GM23338 (cell line): ENCODE measurements at places on chromosomes 12 and 14. TPM values are rescaled to one million over a fixed set of nuclear protein-coding genes. Genes with fewer than 3 reads are reported as not detected.
A peak's percentile ranks its signal among the peaks of the same experiment; 100 is the strongest.

GRCh38 chr14:95549656-95550585 is 15.1 kb downstream of the GLRX5 start:
- no peak for DNase-seq

- DNase-seq = no peak
These were observed 30.7 kb downstream of the GRIP1 start for GRCh38 chr12:66648033-66648735.

DNA sequence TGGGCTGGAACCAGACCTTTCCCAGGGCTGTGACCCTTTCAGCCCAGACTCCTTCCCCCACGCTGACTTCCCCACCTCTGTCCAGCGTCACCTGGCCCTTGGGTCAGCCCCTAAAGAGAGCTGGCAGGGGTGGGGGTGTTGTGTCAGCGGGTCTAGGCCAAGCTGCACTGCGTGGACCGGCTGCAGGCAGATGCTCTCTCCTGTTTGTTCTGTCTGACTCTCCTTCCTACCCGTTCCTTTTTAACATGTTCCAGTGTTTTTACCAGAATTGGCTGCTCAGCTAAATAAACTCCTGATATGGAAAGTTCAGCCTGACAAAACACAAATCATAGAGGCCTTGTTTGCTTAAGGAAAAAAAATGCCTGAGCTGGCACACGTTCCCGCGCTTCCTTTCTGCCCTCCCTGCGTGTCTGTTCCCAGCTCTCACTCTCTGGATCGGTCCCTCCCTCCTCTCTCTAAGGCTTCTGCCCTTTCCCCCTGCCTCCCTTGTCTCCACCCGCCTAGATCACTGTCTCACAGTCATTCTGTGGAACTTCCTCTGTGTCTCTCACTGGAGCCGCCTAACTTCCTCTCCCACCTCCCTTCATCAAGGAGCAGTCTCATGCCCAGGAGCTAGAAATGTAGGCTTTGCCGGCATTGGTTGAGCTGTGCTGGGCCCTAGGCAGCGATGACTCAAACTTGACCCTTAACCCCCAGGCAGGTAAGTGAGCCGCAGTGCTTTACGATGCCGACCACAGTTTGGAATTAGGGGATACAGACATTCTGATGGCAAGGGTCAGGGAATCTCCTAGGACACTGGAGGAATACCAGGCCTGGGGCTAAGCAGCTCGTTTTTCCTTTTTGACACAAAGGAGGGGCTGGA is 15.5 kb upstream of the MLXIP start:
- DNase-seq = no peak

- DNase-seq = no peak
These were observed 291.0 kb downstream of the FUT8 start for GRCh38 chr14:65703521-65703920.

- peak; percentile 65 for DNase-seq
These were observed 1.1 kb upstream of the MBD6 start for GRCh38 chr12:57521525-57522010.

- DNase-seq = no peak
These were observed 7.9 kb upstream of the KLRB1 start for GRCh38 chr12:9615420-9616136.

DNA sequence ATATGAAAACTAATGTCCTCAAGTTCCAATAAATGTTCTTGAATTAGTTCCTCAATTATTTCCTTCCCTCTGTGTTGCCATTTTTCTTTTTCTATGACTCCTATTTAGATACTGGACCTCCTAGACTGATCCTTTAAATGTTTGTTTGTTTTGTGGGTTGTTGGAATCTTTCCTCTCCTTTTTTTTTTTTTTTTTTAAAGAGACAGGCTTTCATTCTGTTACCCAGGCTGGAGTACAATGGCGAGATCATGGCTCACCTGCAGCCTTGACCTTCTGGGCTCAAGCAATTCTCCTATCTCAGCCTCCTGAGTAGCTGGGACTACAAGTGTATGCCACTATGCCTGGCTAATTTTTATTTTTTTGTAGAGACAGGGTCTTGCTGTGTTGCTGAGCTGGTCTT is 9.6 kb downstream of the PRKAG1 start:
- DNase-seq = no peak

DNA sequence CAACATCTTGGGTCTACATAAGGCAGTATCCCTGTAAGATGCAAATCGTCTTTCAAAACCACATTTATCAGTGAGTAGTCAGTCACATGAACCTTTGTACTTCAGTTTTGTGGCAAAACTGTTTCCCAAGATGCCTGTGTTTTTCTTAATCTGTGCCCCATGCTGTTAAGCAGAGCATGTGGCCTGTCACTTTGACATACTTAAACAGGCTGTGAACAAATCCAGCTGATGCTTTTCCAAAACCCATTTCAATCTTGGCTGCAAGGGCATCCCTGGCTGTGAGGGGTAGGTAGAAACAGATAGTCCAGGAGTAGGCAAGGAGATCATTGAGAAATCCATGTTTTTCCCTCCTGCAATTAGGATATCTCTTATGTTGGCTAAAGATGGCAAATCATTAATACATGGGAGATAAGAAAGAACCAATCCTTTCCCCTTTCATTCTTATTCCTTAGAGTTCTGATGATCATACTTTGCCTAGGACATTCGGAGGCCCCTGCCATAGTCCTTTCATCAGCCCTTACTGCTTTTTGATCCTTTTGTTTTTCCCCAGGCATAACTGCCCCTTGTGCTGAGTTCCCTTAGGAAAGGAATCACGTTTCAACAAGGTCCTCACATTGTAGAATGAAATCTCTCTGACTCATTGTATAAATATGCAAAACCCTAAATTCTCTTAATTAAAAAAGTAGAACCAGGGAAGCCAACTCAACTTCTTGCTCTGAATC is 121.1 kb upstream of the EEA1 start:
- DNase-seq = peak; percentile 26

DNA sequence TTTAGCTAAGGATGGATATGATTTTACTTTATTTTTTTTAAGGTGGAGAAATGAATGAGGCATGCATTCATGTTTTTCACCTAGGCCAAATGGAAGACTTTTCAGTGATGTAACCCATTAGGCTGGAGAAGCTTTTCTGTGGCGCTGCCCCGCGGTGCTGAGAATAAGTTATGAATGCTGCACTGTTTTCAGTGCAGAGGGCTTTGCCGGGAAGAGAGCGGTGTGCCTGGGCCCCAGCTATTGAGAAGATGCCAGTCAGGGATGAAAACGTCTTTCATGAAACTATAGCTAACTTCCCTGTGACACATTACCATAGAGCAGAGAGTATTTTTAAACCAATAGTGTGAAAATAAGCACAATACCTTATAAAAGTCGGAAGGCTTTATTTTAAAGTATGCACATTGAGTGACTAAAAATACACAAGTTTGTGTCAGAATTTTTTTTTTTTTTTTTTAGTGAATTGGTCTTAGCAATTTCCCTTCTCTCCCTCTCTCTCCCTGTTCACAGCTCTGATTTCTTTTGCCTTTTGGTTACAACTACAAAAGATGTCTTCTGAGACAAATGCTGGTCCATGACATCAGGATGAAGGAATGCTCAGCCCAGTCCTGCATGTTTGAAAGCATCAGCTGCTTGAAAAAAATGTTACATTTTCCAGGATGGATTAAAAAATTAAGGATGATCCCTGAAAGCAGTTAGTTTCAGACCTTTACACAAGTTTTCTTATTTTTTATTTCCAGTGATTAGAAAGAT is 48.3 kb downstream of the NPAS3 start:
- peak; percentile 26 for DNase-seq

DNA sequence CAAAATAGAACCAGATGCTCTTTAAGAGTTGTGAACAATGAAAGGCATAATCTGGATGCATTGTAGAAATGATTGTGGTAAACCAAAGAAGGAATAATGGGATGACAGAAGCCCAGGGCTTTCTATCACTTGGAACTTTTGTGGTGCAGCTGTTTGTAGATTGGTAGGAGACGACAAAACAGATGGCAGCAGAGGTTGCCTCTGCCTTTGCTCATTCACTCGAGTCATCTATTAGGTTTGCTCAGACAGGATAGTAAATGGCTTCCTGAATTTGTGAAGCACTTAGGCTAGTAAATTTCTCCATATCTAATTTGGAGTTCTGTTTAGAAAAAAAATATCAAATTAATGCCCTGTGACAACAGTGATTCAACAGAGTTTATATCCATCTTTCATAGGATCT is 78.4 kb downstream of the FGD4 start:
- no peak for DNase-seq

DNA sequence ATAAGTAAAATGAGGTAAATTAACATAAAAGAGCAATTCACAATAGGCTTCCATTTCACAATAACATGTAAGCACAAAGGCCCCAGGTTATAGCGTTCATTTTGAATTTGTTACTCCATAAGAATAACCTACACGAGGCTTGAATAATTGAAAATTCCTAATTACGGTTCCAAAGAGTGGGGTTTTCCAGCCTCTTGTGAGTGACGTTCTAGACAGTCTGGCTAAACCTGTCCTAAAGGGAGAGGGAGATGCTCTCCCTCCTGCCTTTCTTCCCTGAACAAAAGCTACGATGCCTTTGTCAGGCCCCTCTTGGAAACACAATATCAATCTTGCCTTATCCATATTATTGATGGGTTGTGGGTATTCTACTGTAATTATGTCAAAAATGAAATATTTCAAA is 24.3 kb upstream of the VRK1 start:
- DNase-seq = no peak

DNA sequence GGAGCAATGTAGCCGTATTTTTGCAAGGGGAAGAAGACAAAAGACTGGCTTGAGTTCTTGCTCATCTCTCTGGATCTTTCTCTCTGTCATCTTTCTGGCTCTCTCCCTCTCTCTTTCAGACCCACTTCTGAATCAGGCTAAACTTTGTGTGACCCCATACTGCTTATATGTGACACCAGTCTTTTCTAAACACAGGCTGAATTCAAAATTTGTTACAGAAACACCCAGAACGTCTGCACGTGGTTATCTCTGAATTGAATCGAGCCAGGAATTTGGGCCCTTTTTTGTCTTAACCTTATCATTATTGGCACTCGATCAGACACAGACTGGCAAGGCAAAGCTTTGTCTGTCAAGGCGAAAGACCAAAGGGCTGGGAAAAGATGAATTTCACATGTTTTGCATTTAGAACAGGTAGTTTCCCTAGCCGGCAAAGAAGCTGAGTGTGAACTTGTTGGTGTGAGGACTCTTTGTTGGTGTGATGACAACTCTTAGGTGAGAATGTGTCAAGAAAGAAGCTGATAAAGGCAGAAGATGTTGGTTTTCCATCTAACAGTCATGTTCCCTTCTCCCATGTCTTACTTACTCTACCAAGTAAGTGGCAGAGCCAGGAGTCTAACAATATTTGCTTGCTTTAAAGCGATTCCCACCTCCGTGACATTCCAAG is 150.2 kb upstream of the RFLNA start:
- DNase-seq = no peak

DNA sequence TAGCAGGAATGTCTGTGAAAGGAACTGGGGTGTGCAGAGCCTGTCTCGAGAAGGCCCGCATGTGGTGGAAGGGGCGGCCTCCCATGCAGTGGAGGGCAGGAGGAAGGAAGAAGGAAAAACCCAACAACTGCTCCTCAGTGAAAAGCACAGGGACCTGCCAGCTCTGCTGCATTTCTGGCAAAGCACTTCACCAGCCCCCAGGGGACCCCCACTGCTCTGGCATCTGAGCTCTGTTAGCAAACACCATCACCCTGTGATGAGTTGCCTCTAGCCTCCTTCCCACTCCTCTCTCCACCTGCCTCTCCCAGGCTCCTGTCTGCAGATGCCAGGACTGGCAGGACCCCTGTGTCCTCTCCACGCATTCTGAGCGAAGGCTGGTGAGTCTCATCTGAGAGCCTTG is 69.0 kb upstream of the DDX11 start:
- DNase-seq = no peak

GRCh38 chr14:29821661-29822429 is 105.8 kb downstream of the PRKD1 start:
- no peak for DNase-seq

ERP27 gene
- total RNA-seq = not detected in 2 replicates

ST8SIA1 gene
- total RNA-seq = 4.2 and 5.1 TPM in 2 replicates

RERG gene
- total RNA-seq = 1.5 and 3.5 TPM in 2 replicates

LGR5 gene
- 0.17 and 0.66 TPM in 2 replicates for total RNA-seq

IGF1 gene
- total RNA-seq = not detected in 2 replicates

ACTR6 gene
- 30.1 and 44.7 TPM in 2 replicates for total RNA-seq

CCDC196 gene
- total RNA-seq = not detected in 2 replicates
